H9 (cell line): ENCODE measurements at places on chromosomes 7 and 10.

GRCh38 chr7:33667196-33667595 is 238.1 kb upstream of the BMPER start:
- DNase-seq, result no peak

GRCh38 chr10:72328045-72328828 is 26.5 kb downstream of the DNAJB12 start:
- DNase-seq, result peak; percentile 78

- no peak for DNase-seq
These were observed 4.7 kb downstream of the ADARB2 start for GRCh38 chr10:1732564-1732996.

GRCh38 chr10:112952282-112953173 is 2.5 kb downstream of the TCF7L2 start:
- no peak for DNase-seq

GRCh38 chr7:110841840-110842545 is 248.9 kb upstream of the LRRN3 start:
- DNase-seq, result no peak

DNA sequence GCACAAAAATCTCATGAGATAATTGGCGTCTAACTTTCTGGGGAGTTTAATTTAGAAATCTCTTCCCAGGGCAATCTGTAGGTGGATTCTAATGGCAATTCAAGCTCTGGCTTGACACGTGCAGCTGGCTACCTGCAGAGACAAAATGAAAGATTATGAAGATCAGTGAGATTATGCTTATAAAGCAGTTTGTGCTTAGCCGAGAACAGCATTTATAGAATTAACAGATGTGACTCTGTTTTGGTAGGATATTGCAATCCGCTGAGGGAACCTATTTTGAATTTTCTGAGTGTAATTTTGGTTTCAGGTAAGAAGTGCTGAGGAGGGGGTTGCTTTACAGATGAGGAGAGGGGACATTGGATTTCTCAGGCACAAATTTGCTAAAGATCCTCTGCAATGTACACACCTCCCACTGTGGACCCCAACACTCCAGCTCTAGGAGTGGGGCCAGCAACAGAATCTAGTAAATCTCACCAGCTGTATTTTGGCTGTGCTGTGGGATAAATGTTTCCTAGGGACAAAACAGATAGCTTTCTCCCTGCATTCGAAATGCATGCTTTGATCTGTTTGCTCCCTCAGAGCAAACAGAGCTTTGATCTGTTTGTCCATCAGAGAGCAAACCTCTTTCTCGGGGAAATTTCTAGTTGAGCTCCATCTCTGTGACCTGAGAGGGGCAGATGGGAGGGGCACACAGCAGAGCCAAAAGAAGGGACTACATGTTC is 7.4 kb downstream of the GJD4 start:
- no peak for DNase-seq

GRCh38 chr10:117860823-117861222 is 185.9 kb downstream of the RAB11FIP2 start:
- DNase-seq, result no peak

DNA sequence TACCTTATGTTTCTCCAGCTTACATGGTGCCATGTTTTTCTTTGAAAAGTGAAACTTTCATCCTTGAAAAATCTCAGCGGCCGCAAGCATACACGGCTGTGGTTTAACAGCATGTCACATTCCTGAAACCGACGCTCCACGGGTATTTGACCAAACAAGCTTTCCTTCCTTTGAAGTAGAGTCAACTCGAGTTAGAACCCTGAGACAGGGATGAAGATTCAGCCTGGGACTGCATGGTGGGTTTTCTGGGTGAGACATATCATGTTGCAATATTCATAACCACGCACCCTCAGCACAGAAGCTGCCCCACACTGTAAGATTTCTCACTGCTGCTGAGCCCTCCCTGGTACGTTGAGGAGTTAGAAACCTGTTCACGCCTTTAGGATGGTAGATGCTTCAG is 8.1 kb downstream of the CYP26A1 start:
- DNase-seq, result peak; percentile 17

DNA sequence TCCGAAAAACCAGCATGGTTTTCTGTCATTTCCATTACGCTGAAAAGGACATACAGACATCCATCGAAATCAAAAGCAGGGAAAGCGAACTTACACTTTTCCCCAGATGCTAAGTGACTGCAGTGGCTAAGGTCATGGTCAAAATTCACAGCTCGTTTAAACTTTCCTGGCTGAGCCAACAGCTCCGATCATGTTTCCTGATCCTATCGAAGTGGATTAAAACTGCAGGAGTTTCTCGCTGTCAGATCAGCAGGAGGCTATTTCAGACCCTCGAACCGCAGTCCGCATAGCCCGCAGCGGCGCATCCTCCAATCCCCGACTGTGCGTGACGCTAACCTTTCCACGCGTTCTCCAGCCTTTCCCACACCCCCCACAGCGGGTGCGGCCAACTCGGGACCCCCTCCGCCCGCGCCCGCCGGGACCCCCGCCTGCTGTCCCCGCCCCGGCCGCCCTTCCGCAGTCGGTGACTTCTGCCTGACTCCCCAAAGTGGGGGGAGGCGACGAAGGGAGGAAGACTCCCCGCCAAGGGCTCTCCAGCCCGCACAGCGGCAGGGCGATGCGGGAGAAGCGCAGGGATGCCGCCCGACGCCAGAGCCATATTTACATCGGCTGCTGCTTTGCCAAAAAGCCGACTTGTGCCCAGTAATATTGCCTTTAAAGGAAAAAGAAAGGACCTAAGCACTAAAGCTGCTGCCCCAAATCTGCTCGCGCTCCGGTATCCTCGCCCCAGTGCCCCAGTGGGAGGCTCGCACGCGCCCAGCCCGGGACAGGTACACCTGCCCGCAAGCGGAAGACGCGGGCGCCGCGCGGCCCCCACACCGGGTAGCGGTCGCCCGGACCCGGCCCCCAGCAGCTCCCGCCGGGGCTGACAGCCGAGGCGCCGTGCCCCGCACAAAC is 1.2 kb downstream of the PIP4K2A start:
- DNase-seq, result peak; percentile 31

DNA sequence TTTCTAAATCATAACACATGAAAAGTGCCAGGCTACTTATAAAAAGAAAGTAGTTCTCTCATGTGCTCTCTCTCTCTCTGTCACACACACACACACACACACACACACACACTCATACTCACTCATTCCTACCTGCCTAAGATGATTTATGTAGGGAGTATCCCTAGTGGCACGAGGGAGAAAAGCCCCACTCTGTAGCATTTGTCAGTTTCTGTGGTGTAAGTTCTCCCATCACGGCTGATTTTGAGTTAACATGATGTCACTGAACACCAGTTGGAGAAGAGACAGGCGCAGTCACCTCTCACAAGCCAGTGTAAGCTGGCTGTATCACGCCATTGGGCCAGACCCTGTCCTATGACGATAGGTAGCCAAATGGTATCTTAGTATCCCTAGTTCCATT is 395.4 kb downstream of the SFMBT2 start:
- DNase-seq, result no peak

DNA sequence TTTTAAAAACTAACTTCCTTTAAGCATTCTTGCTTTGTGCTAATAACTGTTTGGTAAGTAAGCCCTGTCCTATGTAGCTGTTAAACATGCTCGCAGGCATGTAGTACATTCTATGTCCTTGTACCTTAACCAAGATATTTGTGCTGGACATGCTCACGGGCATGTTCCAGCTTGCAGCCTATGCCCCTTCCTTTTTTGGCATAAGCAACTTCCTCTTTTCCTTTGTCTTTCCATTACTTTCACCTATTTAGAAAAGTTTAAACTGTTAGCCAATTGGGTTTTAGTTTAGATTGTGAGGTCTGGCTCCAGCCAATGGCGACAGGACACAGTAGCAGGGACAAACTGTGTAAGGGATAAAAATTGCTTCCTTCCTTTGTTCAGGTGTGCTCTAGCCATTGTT is 14.4 kb upstream of the APBB1IP start:
- DNase-seq, result no peak

- no peak for DNase-seq
These were observed 398.6 kb upstream of the AUTS2 start for GRCh38 chr7:69199661-69200060.

DNA sequence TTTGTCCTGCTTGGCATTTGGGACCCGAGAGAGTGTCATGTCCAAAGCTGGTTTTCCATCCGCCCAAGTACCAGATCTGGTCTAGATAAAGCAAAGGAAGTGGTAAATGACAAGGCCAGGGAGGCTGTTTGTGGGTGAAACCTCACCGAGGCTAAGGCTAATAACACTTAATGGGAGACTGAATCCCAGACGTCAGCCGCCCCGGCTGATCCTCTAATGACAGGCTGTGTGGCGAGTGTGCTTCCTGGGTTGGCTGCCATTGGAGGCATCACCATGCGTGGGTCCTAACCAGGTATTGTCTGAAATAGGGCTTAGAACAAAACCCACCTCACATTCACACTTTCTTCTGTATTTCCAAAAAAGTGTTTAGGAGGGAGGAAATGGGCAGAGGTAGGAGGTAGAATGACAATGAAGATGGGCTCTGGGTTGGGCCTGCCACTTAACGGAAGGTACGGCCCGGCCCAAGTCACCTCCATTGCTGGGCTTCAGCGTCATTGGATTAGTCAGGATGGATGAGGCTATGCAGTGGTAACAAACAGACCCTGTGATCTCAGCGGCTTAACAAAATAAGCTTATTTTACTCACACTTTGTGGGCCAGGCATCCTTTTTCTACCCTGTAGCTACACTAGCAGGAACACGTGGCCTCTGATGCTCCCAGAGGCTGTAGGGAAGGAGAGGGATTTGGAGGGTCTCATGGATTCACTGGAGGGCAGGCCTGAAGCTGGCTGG is 59.7 kb downstream of the PROSER2 start:
- DNase-seq, result no peak

DNA sequence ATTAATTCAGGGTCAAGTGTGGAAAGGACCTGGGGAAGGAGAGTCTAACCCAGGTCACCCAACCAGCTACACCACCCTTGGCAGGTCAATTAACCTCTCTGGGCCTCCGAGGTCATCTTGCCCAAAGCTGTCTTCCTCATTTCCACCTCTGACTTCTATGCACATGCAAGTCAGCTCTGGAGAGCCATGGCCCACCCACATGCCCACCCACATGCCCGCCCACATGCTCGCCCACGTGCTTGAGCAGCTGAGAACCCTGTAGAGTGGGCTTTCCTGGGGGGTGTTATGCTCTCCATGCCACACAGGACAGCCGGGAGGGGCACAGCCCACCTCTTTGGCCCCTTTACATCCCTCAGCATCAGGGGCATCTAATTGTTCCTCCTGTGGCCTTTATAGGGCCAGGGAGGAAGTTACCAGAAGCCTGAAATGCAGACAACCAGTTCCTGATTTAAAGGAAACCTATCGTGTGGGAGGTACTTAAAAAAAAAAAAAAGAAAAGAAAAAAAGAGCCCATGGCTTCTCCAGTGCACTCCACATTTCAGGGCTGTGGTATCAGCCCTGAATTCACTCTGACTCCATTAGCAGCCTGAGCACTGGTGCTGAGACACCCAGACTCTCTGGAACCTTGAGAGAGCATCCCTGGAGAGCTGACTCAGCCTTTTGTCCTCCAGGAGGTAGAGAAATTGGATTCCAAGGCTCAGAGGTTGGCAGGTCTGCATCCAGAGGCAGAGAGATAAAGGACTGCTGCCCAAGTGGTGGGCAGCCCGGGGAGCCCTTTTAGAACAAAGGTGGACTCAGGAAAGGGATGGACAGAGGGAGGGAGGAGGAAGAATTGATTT is 176.2 kb upstream of the ZMIZ1 start:
- no peak for DNase-seq

DNA sequence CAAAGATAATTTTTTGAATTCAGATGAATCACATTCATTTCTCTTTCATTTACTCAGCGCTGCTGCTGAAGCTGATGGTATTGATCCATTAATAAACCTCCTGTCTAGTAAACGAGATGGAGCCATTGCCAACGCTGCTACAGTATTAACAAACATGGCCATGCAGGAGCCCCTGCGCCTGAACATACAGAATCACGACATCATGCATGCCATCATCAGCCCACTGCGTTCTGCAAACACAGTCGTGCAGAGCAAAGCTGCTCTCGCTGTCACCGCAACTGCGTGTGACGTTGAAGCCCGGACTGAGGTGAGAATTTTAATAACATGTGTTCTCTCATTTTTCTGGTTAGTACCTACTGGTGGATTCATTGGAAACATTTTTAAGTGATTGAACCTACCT is 70.2 kb downstream of the ARMC3 start:
- no peak for DNase-seq

- no peak for DNase-seq
These were observed 2.4 kb downstream of the TMEM72 start for GRCh38 chr10:44913350-44914081.

- no peak for DNase-seq
These were observed 1.6 kb upstream of the TEX36 start for GRCh38 chr10:125684581-125684980.

DNA sequence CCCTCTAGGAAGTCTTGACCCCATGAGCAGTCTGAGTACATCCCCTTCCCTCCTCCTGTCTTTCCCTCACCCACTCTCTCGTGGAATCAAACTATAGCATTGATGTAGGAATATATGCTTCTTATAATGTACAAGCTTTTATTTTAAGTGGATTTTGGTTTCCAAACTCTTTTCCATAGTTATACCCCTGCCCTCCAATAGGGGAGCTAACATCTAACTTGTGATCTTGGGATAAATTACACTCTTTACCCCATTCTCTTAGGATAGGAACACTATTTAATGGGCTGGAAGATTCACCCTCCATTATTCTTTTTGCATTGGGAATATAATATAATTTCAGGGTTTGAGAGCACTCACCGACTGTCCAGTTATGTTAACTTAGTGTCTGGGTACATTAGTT is 465.9 kb downstream of the GATA3 start:
- DNase-seq, result no peak

GRCh38 chr10:21176934-21177480 is 279.9 kb upstream of the NEBL start:
- DNase-seq, result no peak

DNA sequence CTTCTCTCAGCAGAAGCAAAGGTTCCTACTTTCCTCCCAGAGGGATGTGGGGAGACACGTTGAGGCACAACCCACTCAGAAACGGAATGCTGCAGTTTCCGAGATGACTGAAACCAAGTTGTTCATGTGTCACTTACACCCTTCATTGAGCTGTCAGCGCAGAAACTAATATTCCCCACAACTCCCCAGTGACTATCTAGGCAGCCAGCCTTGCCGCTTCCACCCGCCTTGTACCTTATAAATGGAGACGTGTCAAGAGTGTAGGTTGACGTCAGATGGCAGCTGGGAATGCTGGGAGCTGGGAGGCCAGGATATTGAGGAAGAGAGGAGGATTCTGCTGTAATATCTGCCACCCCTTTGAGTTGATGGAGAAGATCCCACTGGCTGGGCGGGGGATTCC is 15.1 kb downstream of the GPR26 start:
- no peak for DNase-seq

GRCh38 chr10:4001811-4002210 is 216.8 kb upstream of the KLF6 start:
- DNase-seq, result no peak

DNA sequence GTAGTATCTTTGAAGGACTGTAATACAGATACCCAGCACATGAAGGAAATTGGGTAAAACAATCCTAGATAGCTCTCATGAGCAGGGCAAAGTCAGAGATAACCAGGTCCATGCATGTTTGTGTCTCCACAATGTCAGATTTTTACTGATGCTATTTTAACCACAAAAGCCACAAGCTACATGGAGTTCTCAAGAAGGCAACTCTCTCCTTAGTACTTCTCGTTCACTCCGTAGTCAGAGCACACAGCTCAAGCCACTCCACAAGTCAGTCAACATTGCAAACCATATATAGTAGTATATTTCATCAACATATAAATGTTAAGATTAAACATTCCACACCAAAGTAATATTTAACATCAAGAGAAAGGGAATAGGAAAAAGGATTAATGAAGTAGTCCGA is 98.0 kb upstream of the PIK3CG start:
- no peak for DNase-seq
